ENCODE measurements at places on chromosomes 13 and 19.

DNA sequence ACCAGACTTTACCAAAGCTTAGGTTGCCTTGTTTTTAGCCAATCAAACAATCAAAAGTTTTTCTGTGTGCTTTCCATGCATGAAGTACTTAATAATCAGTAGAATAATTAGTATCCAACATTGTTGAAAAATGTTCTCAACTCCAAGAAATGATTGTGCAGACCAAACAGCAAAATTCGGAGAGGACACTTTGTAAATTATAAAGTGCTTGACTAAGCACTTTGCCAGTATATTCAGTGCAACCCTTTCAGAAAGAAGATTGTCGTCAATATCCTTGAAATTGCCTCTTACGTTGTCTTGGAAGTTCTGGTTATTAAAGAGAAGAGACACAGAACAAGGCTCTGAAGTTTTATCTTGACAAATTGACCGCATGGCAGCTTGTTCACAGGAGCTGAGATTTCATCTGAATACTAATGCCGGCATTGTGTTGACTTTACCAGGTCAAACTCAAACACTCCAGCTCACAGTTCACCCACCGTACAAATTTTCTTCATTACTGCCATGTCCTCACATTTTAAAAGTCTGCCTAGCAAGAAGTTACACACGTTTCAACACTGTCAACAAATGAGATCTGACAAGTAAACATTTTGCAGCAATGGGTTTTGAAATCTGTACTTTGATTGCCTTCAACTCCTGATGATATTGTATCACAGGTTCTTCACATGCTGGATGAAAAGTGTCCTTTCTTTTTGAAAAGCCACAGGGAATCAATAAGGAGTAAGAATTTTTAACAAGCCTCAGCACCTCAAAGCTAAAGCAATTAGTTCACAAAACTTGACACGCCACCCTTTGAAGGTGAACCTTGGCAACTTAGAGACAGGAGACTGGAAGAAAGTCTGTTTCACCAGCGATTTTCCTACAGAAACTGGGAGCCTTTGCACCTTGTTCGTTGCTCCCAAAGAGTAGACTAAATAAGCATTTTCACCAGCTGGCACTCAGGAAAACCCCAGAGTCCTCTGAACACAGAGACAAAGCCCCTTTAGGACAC lies 150.9 kb downstream of the RFC3 start:
- no peak for DNase-seq

DNA sequence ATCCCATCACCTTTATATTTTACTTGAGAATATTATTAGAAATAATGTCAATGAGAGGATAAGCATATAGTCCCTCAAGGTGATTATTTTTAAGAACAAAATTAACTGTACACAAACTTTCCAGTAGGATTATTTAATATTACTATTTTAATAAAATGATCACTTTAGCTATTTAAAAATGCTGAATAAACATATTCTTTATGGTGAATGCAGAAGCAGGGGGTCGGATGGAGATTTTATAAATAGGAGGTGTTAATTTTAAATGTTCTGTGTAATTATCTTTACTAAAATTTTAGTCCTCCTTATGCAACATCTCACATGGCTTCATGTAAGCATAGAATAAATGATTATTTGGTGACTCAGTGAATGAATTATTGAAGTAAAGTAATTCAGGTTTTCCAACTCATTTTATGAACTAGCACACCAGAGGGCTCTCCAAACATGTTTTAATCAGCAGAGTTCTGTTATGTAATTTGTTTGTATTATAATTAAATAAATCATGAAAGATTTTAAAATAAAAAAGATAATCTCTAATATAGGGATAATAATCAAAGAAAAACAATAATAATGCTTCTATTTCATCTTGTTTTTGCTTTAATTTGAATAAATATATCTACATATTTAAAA lies 1635.2 kb downstream of the EFNB2 start:
- no peak for DNase-seq

- DNase-seq = no peak
Measured at GRCh38 chr19:16154557-16154956, 11.1 kb downstream of the HSH2D start.

DNA sequence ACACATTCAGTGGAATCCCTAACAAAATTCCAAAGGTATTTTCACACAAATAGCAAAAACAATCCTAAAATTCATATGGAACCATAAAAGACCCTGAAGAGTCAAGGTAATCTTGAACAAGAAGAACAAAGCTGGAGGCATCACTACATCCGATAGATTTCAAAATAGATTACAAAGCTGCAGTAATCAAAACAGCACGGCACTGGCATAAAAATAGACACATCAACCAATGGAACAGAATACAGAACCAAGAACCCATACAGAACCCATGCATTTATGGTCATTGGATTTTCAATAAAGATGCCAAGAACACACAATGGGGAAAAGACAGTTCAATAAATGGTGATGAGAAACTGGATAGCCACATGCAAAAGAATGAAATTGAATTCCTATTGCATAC lies 32.5 kb downstream of the ZNF566 start:
- no peak for DNase-seq

- no peak for DNase-seq
Measured at GRCh38 chr13:51845574-51846318, 769 bp upstream of the TMEM272 start.

DNA sequence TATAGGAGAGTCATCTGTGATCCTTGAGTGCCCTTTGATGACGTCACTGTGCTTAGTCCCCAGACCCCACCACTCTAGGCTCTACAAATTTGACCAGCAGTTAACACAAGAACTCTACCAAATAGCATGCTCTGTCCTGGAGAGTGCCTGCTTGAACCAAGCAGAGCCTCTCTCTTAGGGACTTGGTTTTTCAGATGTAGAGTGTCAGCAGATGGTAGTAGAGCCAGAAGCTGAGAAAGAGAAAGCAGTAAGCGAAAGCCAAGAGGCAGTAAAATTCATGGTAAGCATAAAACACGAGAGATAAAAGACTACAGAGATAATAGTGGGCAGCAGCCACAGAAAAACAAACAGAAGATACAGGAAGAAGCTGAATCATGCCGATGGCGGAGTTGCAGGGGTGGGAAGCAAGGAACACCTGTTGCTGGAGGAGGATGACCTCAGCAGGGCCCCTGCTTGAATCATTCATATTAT lies 193.3 kb downstream of the SLC7A1 start:
- no peak for DNase-seq

DNA sequence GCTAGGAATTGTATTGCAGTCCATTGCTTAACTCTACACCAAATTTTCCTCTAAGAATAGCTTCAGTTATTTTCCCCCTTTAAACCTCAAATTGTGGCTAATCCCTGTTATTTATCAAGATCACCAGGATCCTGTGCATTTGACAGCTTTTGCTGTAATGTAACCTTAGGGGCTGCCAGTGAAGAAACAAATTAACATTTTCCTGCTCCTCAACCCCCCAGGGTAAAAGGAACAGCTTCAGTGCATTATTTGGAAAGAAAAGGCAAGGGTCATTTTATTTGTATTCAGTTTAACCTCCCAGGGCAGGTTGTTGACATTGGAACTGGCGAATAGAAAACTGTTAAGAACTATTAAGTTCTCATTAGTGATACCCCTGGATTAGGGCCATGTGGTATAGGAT lies 57.0 kb downstream of the PCDH20 start:
- no peak for DNase-seq

GRCh38 chr13:52147225-52147624 lies 12.2 kb downstream of the NEK3 start:
- no peak for DNase-seq

GRCh38 chr19:52621376-52621775 lies 16.8 kb downstream of the ZNF83 start:
- no peak for DNase-seq

- no peak for DNase-seq
Measured at GRCh38 chr13:67318860-67319259, 88.7 kb upstream of the PCDH9 start.

GRCh38 chr19:17778251-17778967 lies 16.5 kb upstream of the B3GNT3 start:
- DNase-seq = peak; percentile 89

DNA sequence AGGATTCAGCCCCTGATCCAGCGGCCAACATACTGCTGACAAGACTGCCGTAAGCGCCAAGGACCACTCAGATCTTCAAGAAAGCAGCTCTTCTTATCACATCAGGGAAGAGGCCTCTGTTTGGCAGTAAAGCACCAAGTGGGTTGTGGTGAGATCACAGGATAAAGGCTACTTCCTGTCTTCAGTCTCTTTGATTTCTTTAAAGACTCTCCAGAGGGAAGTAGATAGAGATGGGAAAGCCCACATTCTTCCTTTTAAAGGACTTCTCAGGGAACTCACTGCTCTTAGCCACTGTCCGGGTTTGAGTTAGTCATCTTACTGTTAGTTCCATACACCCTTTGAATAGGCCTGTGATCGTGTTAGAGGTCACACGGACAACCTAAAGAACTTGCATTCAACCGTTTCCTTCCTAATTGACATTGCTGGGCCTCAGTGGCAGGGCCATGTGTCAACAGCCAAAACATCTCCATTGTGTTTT lies 47.2 kb upstream of the POMP start:
- DNase-seq = peak; percentile 95

DNA sequence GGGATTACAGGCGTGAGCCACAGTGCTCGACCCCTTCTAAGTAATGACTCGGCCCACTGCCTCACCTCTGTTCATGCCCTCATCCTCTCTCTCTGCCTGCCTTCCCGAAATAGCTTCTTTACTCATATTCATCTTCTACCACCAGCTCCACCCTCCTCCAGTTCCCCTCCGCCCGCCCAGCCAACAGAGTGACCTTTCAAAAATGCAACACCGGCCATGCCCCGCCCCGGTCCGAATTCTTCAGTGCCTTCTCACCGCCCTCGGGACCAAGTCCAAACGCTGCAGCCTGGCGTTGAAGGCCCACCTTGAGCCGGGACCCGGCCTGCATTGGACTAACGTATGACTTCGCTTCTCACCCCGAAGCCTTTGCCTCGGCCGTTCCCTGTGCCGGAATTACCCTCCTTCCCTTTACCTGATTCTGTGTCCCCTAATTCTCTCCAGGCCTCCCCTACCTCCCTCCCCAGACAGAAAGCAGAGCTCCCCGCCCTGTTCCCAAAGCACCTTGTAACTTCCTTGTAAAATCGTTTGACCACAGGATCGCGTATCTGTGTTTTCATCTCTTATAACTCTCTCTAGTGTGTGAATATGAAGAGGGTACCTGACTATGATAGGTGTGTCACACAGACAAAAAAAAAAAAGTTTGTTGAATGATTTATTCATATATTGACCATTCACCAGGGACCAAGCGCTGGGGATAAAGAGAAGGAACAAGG lies 8.1 kb upstream of the MUC16 start:
- DNase-seq = no peak

- DNase-seq = peak; percentile 49
Measured at GRCh38 chr19:4660181-4660791, 9.9 kb downstream of the MYDGF start.

DNA sequence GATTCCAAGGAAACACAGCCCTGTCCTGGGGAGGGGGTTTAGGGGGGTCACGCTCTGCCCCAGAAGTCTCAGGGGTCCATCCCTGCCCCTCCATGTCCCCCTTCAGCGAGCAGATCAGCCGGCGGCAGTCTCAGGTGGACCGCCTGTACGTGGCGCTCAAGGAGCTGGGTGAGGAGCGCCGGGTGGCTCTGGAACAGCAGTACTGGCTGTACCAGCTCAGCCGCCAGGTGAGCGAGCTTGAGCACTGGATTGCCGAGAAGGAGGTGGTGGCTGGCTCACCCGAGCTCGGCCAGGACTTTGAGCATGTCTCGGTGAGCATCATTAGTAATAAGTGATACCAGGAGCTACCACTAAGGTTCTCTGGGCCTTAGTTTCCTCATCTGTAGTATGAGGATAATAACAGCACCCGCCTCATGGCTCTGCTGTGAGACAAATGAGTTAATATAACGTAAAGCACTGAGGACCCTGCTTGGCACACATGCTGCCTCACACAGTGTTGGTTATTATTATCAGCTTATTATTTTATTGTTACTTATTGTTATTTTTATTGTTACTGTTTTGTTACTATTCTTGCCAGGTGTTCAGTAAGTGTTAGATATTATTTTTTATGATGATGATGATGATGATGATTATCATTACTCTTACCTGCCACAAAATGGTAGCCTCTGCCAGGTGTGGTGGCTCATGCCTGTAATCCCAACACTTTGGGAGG lies 20.5 kb upstream of the SHKBP1 start:
- DNase-seq = no peak

DNA sequence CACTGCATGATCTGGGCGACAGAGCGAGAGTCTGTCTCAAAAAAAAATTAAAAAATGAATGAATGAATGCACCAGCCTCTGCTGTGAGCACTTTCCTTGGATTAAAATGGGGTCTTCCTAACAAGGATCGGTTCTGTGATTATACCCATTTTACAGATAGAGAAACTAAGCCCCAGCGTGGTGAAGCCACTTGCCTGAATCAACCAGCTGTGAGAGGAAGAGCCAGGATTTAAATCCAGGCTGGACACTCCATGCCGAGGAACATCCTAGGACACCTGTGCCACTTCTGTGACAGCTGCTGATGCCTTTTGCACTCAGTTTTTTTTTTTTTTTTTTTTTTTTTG lies 14.1 kb downstream of the TLE5 start:
- no peak for DNase-seq

GRCh38 chr13:79246578-79246949 lies 159.5 kb downstream of the RBM26 start:
- peak; percentile 3 for DNase-seq

DNA sequence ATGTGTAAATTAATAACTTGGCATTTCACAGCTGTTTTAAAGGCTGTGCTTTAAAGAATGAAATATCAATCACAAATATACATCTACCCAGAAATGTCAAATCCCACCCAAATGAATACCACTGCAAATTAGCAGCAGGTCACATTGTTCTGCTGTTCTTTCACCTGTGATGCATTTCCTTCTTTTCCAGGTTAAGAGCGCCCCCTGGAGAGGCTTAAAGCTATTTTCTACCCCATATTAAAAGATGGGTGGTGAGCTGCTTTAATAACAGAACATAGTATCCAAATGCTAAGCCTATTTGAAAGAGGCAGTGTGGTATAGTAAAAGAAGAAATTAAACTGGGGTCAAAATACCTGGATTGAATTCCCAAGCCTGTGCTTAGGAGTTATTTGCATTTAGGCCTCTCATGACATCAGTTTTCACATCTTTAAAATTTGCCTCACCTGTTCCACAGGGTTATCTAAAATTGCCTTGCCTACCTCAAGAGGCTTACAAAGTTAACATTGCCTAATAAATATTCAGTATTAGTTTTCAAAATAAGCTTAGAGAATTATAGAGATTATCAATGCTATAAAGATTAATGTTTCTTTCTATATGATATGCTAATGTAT lies 396.9 kb upstream of the SLITRK5 start:
- peak; percentile 37 for DNase-seq

- peak; percentile 25 for DNase-seq
Measured at GRCh38 chr19:5578097-5578846, 10.5 kb upstream of the TINCR start.

DNA sequence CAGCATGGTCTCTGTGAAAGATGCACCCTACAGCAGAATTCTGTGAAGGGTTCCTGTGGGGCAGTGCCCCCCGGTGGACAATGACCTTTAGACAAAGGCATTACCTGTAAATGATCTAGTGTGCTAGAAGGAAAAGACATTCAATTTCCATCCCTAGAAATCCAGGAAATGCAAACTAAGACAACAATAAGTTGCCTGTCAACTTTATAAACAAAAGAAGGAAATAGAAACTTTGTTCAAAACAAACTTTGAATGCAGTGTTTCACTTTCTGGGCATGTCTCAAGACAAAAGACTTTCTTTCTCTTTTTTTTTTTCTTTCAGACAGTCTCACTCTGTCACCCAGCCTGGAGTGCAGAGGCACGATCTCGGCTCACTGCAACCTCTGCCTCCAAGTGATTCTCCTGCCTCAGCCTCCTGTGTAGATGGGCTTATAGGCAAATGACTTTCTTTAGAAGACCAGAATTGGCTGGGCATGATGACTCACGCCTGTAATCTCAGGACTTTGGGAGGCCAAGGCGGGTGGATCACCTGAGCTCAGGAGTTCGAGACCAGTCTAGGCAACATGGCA lies 15.5 kb downstream of the TEX101 start:
- peak; percentile 29 for DNase-seq
